ENCODE measurements at places on chromosomes 2 and 18.

DNA sequence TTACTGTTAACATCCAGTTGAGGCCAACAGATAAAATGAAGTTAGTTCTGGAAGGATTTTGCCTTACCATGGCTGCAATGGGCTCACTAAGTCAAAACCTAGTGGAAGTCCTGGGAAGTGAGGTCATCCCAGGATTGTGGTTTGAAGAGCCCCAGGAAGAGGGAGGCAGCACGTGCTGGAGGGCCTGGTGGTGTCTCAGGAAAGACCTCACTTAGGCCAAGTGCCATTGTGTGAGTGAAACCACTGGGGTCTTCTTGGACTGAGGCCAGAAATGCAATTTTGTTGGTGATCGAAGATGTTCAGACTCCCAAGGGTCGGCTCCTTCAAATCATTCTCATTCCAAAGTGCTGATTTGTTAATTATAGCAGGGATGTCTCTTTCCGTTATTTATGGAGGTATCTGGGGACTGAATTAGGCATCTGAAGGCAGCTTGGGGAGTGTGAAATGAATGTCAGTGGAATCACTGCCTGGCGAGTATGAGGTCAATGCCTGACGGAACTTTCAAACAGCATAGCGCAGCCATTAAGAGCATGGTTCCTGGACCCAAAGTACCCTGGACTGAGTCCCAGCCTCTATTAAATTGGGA is 60.0 kb downstream of the IL1R2 start:
- DNase-seq, result no peak

DNA sequence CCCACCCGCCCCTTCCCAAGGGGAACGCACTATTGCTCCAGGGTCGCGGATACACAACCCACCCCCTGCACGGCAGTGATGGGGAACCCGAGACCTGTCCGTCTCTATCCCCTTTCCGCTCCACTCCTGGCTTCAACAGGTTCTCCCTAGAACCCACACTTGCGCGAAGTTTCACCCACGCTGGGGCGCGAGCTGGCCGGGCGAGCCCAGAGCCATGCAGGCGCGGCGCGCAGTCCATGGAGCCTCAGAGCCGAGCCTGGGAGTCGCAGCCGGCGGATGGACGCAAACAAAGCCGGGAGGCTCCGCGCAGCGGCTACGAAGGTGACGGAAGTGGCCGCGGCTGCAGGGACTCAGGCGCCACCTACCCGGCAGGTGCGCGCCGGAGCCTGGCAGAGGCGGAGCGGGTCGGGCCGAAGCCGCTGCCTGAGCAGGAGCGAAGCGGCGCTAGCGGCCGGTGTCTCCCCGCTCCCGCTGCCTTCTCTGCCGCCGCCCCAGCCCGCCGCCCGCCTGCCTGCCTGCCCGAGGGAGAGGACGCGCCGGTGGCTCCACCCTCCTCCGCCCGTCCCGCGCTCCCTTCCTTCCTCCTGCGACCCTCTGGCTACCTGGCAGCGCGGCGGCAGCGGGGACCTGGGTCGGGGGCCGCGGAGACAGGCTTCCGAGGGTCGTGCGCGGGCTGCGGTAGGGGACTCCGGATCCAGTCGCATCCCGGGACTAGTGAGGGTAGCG is 14.0 kb downstream of the ALPG start:
- peak; percentile 71 for DNase-seq

GRCh38 chr2:98037206-98037605 is 41.5 kb upstream of the TMEM131 start:
- DNase-seq, result no peak

- DNase-seq, result no peak
Measured at GRCh38 chr18:48777744-48778116, 173.0 kb downstream of the SMAD7 start.

DNA sequence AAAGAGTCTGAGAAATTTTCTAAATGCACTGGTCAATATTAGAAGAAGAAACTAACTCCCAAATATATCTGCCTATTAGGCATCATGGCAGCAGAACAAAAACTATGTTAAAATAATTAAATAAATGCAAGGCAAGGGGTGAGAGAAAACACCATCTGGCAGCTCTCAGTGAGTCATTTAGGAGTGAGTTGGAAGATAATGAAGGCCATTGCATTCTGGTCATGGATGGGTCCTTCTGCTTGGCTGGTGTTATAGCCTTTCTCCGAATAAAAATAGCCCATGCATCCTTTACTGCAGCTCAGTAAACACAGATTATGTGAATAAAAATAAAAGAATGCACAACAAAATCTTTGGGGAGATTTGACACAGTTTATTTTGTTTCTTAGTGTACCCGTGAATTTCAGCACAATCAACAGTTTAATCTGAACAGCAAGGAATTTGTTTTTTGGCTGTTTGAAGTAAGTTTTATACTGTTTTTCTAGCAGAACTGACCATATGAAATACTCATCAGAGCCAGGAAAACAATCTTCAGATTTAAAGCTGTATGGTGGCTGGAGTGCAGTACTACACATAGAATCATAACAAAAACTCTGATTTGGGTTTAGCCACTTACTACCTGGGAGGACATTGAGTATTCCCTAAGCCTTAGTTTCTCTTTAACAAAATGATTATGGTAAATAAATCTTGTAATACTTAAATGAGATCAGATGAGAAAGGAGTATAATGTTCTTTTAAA is 225.1 kb upstream of the ITGA4 start:
- DNase-seq, result no peak

- DNase-seq, result no peak
Measured at GRCh38 chr2:153068052-153068451, 349.6 kb downstream of the ARL6IP6 start.

DNA sequence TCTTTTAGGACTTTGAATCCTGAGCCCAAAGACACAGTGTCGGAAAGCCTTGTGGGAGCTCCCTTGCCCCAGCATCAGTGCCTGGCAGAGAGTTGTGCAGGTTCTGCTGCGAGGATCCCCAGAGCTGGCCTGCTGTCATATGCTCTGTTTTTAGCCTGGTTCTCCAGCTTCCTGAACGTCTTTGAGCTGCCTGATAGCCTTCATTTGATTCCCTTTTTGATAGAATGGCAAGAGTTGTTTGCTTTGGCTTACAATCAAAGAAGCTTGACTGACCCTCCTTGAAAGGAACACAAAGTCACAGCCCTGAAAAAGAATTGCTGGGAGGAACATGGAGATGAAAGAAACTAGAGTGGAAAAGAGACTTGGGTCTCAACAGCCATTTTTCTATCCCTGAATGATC is 95.4 kb downstream of the C1QL2 start:
- no peak for DNase-seq

DNA sequence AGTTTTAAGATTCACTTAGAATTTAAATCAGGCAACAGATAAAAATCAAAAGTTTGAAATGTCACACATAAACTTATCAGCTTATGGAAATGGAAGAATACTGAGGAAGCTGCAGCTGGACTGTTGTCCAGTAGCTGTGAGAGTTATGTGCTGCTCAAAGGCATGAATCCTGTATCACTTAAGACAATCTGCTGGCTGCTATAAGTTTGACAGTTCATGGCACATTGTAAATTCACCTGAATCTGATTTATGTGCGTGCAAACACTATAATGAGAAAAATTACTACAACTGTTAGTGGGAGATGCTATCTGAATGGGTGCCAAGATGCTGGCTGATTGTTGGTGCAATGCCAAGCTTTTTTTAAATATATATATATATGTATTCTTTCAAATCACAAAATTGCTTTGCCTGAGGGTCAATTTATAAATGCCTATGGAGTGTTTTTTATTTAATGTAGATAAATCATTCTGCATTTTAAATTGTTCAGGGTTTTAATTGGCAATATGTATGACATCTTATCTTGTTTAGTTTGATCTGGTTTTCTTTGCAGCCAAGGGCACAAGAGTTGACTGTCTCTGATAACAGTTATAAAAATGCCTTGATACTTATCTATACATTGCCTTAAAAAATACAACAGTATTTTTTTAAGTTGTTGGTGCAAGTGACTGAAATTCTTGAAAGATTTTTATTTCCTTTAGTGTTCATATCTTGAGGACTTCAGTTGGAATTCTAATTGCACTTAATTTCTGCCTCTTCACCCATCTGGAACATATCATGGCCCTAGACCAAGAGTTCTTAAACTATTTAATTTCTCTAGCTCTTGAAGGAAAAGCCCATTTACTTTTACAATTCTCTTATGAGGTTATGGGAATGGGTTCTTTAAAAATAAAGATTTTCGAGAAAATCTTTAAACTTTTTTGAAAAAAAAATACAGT is 48.7 kb downstream of the CAVIN2 start:
- no peak for DNase-seq

DNA sequence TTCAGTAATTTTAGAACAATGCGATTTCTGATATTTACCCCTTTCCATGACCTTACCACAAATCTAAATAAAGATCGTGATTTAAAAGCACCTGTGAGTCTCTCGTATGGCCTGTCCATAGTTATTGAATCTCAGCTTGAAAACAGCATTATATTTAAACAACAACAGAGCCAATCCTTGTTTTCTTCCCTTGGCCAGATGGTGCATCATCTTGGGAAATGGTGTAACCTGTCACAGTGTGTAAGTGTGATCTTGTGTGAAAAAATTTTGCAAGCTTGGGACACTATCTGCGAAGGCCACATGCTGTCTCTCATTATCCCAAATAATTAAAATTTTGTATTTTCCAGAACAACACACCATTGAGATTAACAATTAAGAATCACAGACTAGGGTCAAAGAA is 262.7 kb upstream of the SPHKAP start:
- peak; percentile 71 for DNase-seq

GRCh38 chr2:171793691-171794678 is 100.1 kb downstream of the SLC25A12 start:
- peak; percentile 92 for DNase-seq

GRCh38 chr2:102241616-102242305 is 54.9 kb downstream of the IL1RL2 start:
- DNase-seq, result no peak

DNA sequence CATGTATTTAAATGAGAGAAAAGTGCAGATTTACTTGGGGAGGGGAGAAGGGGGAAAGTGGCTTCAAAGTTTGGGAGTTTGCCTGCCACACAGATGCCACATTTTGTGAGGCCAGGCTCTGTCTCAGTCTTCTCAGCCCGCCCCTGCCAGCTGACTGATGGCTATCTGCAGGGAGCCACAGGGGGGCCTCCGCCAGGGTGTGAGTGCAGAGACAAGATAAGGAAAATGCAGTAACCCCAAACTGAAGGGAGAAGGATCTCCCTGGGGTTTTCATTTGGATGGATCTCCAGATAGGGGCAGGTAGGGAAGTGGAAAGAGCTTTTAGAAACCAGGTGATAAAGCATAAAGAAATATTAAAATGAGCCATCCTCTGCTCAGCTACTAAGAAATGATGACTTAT is 128.8 kb downstream of the ZNF521 start:
- DNase-seq, result peak; percentile 38

DNA sequence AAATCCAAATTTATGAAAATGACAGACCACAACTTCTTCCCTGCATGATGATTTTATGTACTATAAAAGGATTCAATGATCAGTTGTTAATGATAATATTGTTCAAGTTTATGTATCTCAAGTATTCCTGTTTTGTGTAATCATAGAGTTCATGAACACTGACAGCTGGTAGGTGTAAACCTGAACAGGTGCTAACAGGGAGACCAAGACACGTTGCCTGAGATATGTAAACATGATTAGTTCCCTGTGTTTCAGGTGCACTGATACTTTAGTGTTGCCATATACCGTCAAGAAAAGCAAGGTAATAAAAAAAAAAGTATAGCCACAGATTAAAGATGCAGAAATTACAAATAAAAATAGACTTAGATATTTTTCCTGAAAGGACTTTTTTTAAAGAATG is 131.8 kb downstream of the BAZ2B start:
- DNase-seq, result no peak

GRCh38 chr2:119598596-119599263 is 54.5 kb downstream of the CFAP221 start:
- DNase-seq, result peak; percentile 46

- DNase-seq, result peak; percentile 79
Measured at GRCh38 chr18:21444465-21445212, 155.9 kb downstream of the ESCO1 start.

Data from eye (tissue), 1 donor.